Mucosa of descending colon (tissue), 3 donors: ENCODE measurements at places on chromosomes 16 and 17. TPM values are rescaled to one million over a fixed set of nuclear protein-coding genes. Genes with fewer than 3 reads are reported as not detected.

Gene ZNF750
- total RNA-seq, result not detected

GRCh38 chr17:55093353-55093752 lies 124.8 kb downstream of the STXBP4 start:
- no peak for DNase-seq

- DNase-seq, result no peak
Measured at GRCh38 chr17:81422776-81423697, 27.8 kb downstream of the BAHCC1 start.

Gene BCL6B
- 2.5 TPM for total RNA-seq

Gene CD300LD
- not detected for total RNA-seq

- DNase-seq, result peak; percentile 37
Measured at GRCh38 chr17:63477480-63478440, 899 bp downstream of the ACE start.

DNA sequence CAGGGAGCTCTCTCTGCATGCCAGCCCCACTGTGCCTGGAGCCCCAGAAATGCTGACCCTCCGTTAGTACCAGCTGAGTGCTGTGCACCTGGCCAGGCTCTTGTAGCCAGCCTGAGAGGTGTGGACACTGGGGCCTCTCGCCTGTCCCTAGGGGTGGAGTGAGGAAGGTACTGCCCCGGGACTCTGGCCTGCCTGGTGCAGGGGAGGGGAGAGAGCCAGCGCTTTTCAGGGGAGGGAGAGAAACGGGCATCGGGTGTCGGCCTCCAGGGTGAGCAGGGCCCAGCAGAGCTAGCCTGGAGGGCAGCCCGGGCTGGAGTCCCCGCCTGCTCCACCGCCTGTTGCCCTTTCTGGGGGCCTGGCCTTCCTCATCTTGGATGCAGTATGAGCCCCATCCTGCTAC lies 13.1 kb downstream of the MAP2K3 start:
- DNase-seq, result no peak

Gene GRAP
- total RNA-seq, result 1.8 TPM

DNA sequence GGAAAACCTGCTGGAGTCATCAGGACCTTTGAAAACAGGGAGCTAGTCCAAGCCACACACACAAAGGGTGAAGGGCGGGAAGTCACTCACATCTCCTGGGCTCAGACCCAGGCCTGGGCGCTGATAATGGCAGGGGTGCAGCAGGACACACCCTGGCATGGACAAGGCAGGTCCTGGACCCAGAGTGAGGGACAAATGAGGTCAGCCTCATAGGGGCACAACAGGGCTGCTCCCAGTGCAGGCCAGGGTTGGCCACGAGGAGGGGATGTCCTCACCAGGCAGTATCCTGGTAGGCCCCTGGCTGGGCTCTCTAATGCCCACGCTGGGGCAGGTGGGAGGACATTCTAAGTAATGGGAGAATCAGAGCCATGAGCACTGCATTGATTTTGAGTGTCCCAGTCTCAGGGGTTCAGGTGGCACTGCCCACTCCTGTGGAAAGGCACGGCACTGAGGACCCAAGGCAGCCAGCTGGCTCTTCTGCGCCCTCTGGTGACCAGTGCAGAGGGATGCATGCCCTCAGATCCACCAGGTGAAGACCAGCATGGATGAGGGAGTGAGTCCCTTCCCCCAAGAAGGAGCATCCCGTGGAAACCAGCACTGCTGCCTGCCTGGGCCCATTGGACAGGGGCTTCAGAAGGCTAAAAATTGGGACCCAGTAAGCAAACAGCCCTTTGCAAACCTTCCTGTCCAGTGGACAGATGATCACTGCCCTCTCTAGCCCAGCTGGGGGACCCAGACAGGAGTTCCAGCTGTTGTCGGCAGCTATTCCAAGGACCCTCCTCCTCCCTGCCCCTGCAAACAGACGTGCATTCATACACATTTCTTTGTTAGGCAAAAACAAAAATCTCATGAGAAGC lies 23.4 kb upstream of the SREBF1 start:
- peak; percentile 75 for DNase-seq

Gene TNFRSF12A
- total RNA-seq, result 5.4 TPM

- DNase-seq, result no peak
Measured at GRCh38 chr17:9037736-9038135, 16.4 kb downstream of the NTN1 start.
